ENCODE measurements at places on chromosomes 7 and 10.

- DNase-seq: no peak
Measured at GRCh38 chr10:6753644-6754043, 173.6 kb upstream of the PRKCQ start.

DNA sequence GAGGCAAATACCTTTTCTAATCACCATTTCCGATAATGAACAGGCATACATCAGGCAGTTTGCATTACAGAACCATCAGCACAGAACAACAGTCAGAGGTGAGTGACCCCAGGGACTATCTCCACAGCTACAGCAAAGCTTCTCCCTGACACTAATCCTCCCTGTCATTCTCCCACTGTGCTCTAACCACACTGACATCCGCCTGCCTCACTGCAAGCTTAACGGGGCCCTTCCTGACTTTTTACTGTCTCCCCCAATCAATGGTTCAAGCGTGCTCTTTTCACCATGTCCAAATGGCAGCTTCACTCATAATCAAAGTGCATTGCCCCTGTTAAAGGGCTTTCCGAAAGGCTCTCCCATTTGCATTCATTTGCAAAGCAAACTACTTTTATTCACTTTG, 196.3 kb downstream of the DNAJC1 start:
- DNase-seq: no peak

- DNase-seq: peak; percentile 81
Measured at GRCh38 chr10:91162495-91163268, 57.8 kb upstream of the PCGF5 start.

- DNase-seq: no peak
Measured at GRCh38 chr7:32516551-32517100, 21.3 kb downstream of the AVL9 start.

- no peak for DNase-seq
Measured at GRCh38 chr10:128068398-128069285, 57.6 kb downstream of the MKI67 start.

GRCh38 chr7:90994121-90994520, 270.1 kb upstream of the FZD1 start:
- DNase-seq: no peak

GRCh38 chr7:7816084-7816483, 97.7 kb upstream of the RPA3 start:
- DNase-seq: no peak

DNA sequence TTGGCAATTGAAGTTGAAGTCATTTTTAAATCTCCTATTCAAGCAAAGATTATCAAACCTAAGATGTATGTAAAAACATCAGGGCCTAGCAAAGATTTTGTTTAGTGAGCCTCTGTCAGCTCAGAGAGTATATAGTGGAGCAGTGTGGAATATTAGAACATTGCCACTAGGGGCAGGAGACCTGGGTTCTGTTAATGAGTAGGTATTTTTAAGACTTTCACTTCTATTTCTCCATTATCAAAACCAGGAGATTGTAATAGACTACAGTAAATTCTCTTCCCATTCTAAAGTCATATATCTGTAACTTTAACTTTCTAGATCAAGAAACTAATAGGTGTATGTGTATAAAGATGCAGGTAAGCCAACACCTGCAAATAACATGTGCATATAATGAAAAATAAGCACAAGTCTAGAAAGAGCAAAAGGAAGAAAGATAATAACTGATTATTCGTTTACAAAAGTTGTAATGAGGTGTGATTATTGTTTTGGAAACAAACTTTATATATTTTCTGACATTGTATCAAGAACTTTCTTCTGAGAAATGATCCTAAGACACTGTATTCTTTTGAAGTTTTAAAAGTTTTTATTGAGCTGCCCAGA, 64.4 kb downstream of the KCND2 start:
- DNase-seq: no peak

- no peak for DNase-seq
Measured at GRCh38 chr10:84004221-84004620, 135.1 kb upstream of the GHITM start.

- DNase-seq: peak; percentile 76
Measured at GRCh38 chr7:116859323-116859722, 3.1 kb upstream of the CAPZA2 start.

- peak; percentile 41 for DNase-seq
Measured at GRCh38 chr10:129161150-129161549, 305.9 kb upstream of the MGMT start.

GRCh38 chr7:29229066-29229465, 34.5 kb downstream of the CHN2 start:
- DNase-seq: no peak

DNA sequence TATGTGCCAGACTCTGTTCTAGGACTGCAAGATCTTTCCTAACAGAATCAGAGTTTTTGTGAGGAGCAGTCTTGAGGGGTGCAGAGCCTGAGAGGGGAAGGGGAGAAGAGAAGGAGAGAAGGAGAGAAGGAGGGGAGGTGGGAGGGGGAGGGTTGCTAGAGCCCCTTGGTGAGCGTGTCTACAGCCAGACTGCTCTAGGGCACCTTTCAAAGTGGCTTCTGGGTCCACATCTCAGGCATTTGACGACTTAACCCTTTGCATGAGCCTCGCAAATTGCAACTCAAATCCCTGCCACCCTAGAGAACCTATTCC, 31.1 kb upstream of the LEP start:
- DNase-seq: no peak

GRCh38 chr10:85671530-85671929, 695.1 kb downstream of the GRID1 start:
- no peak for DNase-seq

DNA sequence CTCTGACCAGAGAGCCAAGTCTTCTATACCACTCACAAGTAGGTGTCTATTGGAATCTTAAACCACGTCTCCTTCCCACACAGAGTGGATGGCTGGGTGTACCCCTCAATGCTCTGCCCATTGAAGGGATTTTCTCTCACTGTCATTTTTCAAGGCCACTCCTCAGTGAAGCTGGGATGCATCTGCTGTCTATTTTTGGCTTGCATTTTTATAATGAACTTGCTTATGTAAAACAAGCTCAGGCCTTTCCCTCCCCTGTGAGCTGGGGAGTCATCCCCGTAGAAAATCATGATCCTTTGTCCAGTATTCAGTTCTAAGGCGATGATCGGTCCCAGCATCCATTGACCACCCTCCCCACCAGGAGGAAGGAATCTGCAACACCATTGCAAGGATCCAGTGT, 9.8 kb upstream of the RBM17 start:
- no peak for DNase-seq

- no peak for DNase-seq
Measured at GRCh38 chr7:28698840-28699239, 259.3 kb downstream of the TRIL start.

DNA sequence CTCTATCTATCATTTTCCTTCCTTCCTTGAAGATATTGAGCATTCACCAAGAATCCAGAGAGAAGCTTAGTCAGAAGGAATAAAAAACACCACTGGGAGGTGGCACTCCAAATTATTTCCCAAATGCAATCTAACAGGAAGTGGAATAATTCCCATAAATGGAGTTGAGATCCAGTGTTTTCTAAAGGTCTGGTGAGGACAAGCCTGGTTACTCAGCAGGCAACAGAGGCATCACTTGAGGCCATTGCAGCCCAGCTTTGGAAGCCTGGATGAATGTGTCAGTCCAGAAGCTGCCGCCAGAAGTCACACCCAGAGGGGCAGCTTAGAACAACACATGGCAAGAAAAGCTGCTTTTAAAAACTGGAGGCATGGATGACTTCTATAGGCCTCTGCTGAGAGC, 288.9 kb upstream of the KLF6 start:
- DNase-seq: peak; percentile 40

- no peak for DNase-seq
Measured at GRCh38 chr10:110174816-110175215, 32.6 kb upstream of the MXI1 start.

DNA sequence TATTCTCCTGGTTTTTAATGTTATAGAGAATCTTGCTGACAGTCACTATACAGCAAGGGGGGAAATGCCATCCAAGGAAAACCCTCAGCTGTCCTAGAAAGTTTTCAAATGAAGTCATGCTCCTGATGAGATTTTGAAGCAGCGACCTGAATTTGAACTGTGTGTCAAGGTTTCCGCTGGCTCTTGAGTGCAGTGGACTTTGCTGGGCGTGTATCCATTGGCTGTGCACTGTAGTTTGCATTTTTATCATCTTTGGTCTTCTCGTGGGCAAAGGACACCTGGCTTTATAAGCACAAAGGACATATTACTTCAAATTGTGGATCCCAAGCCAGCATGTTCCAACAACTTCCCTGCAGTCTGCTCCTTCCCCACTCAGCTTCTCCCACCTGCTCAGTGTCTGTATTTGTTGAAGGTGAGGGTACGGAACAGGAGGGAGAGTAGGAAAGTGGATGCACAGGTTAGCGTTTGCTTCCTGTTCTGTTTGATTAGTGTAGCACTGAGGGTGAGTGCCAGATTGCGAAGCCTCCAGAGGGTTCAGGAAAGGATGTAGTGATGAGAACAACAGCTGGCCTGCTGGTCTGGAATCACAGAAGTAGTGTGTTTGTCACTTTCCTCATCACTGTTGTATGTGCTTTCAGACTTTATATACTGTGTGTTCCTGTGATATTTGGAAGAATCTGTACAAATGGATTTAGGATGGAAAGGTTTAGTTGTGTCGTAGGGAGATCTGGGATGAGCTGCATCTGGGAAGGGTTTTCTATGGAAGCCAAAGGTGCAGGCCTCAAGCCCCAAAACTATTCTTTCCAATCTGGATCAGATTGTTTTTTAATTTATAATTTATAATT, 204.8 kb downstream of the BMPER start:
- DNase-seq: no peak

- DNase-seq: no peak
Measured at GRCh38 chr7:143886826-143887477, 15.0 kb downstream of the TCAF1 start.

GRCh38 chr7:2824026-2824677, 20.0 kb downstream of the GNA12 start:
- DNase-seq: no peak

DNA sequence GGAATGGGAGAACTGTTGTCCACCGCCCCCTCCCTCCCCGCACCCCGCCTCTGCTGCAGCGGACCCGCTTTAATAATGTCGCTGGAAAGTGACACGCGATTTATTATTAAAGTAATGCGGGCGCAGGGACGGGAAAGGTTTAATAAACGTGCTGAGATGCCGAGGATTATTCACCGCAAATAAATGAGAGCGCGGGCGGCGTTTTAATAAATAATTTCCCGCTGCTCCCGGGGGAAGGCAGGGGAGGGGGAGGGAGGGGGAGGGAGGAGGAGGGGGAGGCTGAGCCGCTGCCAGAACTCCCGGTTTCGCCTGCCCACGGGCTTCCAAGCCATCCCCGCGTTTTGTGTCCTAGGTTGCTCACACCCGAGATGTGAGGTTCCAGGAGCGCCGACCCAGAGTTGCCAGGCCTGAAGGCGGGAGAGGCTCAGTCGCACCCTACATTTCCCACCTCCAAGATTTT, 5.1 kb downstream of the KAZALD1 start:
- DNase-seq: no peak

DNA sequence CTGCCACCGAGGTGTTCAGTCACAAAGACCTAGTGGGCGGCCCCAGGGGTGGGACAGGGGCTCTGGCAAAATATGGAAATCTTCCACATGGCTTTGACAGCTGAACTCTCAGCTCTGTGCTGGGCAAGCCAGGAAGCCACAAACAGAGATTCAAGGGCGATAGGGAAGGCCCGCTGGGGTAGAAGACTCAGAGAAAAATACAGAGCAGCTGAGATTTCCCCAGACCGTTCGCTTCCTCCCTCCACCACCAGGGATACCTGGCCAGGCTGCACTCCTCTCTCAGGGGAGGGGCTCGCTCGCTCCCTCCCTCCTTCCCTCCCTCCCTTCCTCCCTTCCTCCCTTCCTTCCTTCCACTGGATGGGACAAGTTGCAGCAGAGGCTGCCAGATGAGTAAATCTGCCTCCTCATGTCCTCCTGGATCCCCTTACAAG, 260.5 kb downstream of the PRPF18 start:
- no peak for DNase-seq

DNA sequence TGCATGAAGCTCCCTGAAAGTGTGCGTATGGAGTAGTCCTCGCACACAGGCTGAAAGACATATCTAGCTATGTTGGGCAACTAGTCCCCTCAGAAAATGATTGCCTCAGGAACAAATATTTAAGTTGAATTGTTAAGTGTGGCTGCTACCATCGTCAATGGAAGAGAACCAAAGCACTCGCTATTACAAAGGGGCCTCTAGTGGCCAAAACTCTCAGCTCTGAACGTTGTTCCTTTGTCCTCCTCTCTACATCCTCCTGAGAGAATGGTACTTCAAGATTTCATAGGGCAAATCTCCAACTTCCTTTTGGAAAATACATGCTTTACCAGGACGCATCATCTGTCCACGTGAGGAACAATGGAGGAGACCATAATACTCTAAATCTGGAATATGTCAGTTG, 209.9 kb downstream of the NRG3 start:
- DNase-seq: no peak

DNA sequence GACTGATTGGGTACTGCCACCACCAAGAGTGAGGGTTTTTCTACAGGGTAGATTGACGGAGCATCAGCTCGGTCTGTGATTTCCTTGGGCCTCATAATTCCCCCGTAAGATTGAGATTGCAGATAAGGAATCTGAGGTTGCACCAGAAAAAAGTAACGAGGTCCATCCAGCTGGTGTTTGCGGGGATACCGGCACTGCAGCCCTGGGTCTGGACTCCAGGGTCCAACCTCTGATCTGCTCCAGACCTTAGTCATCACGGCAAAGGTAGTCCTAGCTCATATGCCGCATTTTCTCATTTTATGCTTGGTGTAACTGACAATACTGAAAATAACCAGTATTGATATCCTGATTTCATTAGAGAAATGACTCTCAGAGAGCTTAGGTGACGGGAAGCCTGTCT, 3.9 kb downstream of the CARD11 start:
- no peak for DNase-seq

- DNase-seq: peak; percentile 81
Measured at GRCh38 chr10:110305767-110306451, 1.2 kb upstream of the SMNDC1 start.

DNA sequence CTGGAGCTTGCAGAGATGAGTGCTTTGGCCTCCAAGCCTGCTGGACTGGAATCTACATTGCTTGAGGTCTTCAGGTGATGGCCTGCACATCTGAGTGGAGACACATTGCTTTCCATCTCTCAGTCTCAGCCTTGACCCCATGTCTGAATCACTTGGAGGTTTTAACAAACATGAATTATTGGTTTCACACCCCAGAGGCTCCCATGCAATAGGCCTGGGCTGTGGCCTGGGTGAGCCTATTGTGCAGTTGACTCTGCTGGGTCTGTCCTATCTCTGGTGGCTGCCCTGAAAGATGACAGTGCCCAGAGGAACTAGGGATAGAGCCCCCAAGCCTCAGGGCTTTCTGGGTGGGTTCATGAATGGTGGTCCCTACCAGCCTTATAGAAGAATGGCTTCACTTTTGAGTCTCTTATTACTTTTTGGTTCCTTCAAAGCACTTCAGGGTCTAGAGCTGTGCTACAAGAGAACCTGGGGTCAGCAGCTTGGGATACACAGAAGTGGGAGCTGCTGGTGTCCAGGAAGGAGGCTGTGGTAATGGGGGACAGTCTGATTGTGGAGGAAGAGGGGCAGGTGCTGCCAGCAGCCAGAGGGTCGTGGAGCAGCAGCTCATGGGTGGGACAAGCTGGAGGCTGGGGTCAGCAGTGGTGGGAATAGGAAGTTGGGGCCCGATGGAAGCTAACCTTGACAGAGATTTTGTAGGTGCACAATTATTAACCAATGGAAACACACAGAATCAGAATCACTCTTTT, 5.5 kb downstream of the RAMP3 start:
- DNase-seq: no peak

- peak; percentile 65 for DNase-seq
Measured at GRCh38 chr10:24349379-24350001, 140.6 kb downstream of the KIAA1217 start.

GRCh38 chr10:131860311-131860710, 40.5 kb upstream of the PPP2R2D start:
- no peak for DNase-seq

GRCh38 chr7:22183522-22184280, 173.3 kb downstream of the RAPGEF5 start:
- DNase-seq: no peak

All from fibroblast of gingiva (primary cell).